ENCODE measurements at places on chromosomes 7 and 10. TPM values are rescaled to one million over a fixed set of nuclear protein-coding genes. Genes with fewer than 3 reads are reported as not detected.
A peak's percentile ranks its signal among the peaks of the same experiment; 100 is the strongest.

The CYP2C8 gene
- 0.40 TPM for total RNA-seq

The PNLIPRP2 gene
- not detected for total RNA-seq

The NUTM2E gene
- total RNA-seq = not detected

GRCh38 chr7:77537778-77538280, 734 bp downstream of the PTPN12 start:
- DNase-seq = peak; percentile 59

- peak; percentile 41 for DNase-seq
These were observed 37.1 kb downstream of the AP3M1 start for GRCh38 chr10:74113546-74113945.

DNA sequence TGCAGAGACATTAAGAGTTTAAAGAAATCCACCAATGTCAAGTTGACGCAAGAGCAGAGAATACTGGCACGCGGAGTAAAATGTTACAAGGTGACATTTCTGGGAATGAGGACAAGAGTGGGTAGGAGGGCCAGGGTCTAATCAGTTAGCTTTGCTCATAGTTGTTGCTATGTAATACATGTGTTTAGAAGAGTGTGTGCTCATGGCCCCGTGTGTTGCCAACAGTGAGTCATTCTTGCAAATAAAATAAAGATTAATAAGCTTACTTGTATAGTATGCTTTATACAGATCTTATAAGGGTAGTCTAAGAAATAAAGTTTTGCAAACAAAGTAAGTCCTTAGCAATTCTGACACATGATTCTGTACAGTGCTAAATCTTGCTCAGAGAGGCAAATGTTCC, 64.5 kb downstream of the DNMBP start:
- peak; percentile 21 for DNase-seq
